Nephron progenitor cell (in vitro differentiated cells): ENCODE measurements at places on chromosomes 13 and 19.

DNA sequence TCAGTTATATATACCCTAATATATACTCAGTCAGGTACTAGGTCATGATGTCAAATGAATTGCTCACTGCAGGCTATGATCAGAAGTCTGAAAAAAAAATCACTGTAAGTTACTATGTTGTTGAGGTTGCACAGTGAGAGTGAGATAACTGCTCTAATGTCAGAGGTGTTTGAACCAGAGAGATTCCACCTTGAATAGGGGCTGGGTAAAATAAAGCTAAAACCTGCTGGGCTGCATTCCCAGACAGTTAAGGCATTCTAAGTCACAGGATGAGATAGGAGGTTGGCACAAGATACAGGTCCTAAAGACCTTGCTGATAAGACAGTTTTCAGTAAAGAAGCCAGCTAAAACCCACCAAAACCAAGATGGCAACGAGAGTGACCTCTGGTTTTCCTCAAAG, 10.2 kb downstream of the EPSTI1 start:
- DNase-seq = no peak

DNA sequence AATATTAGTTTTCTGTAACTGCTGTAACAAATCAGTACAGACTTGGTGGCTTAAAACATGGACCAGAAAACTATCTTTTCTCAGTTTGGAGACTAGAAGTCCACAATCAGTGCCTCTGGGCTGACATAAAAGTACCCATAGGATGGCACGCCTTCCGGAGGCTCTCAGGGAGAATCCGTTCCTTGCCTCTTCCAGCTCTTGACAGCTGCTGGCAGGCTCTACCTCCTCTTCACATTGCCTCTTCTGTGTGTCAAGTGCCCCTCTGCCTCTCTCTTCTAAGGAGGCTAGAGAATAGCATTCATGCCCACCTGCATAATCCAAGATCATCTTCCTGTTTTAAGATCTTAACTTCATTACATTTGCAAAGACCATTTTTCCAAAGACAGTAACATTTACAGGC, 1194.2 kb downstream of the EFNB2 start:
- no peak for DNase-seq

DNA sequence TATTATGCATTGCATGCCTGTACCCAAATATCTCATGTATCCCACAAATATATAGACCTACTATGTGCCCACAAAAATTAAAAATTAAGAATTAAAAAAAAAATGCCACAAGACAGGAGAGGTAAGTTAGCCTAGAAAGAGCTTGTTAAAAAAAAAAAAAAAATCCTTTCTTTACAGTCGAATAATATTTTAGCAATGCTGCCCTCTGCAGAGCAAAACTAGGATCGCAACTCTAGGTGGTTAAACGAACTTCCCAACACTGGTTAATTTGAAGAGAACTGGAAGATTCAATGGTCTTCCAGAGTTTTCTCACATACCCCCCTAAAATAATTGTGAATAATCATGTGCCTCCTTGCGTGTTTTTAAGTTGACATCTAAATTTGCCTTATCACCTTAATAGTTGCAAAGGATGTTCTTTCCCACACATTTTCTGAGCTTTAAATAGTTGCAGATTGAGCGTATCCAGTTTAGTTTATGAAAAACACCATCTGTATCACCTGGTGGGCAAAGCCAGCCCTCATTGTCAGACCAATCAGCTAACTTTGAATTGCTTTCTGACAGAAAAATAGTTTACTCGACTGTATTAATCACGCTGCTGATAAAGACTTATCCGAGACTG, 47.4 kb upstream of the RCBTB2 start:
- peak; percentile 78 for DNase-seq

- DNase-seq = no peak
These were observed 2.2 kb downstream of the MZF1 start for GRCh38 chr19:58570770-58571574.

DNA sequence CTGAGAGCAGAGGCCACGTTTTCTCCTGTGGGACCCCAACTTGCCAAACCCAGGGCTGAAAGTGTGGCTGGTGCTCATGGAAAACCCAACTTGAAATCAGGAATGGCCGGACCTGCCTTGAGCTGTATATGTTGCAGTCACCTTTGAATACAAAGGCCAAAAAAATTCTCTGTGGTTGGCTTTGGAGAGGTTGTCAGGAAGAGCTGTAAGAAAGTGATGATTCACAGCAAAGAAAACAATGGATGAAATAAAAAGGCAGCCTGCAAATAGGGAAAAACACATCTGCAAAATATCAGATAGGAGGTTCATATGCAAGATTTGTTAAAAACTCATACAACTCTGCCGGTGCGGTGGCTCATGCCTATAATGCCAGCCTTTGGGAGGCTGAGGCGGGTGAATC, 715.8 kb downstream of the UQCRFS1 start:
- DNase-seq = no peak

GRCh38 chr13:31418186-31418585, 218.4 kb downstream of the B3GLCT start:
- no peak for DNase-seq

- peak; percentile 38 for DNase-seq
These were observed 970.5 kb downstream of the UQCRFS1 start for GRCh38 chr19:28242317-28242927.

DNA sequence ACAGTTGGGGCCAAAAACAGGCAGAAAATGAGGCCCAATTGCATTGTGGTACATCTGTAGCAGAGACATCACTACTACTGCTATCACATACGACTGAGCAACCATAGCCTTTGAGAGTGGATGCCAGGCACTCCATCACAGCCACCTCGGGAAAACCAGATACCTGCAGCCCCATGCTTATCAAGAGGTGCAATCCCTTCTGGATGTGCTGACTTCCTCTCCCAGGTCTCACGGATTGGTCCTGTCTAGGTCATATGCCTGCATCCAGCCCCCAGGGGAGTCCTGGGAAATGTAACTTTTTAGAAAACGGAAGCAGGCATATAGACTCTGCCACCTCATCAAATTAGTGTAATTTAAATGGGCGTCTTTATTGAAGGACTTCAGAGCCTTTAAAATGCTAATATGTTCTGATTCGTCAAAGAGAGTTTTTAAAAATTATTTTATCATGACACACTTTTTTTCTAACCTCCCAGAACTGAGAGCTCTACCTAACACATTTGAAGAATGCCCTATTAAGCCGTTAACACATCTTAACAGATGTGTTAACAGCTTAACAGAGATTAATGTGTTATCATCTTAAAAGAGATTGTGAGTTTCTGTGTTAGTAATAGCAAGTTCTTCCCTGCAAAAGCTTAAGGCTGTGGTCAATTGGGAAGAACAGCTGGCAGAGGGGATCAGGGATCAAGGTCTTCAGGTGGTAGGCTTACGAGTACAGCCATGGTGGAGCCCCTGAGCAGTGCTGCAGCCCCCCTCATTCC, 63.9 kb downstream of the DLEU7 start:
- no peak for DNase-seq
